ENCODE measurements at places on chromosomes 1 and 21.

- no peak for DNase-seq
Measured at GRCh38 chr1:27571439-27572018, 32.4 kb downstream of the AHDC1 start.

- DNase-seq = no peak
Measured at GRCh38 chr1:148264374-148265276, 112.5 kb upstream of the NBPF11 start.

GRCh38 chr1:89306273-89306672 is 33.6 kb upstream of the GBP5 start:
- no peak for DNase-seq

DNA sequence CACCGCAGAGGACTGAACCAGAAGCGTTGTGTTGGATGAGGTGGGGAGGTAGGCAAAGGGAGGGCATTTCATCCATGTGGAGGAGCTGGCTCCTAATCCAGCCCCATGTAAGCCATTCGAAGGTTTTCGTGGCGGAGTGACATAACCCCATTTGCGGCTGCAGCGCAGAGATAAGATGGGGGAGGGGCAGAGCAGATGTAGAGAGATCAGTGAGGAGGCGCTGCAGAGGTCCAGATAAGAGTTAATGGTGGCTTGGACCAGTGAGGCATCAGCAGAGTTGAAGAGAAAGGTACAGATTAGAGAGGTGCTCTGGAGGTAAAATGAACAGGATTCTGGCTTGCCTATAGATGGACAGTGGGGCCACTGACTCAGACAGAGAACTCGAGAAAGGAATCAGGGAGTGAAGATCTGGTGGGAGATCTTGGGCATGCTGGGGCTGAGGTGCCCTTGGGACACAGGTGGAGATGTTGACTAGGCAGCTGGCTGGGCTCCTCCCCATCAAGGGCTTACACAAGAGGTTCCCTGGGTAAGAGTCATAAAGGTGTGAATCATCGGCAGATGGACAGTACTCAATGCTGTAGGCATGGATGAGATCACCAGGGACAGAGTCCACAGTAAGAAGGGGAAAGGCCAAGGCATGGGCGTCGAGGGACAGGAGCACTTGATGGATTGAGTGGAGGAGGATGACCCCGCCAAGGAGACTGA is 7.8 kb upstream of the PTPRF start:
- no peak for DNase-seq

DNA sequence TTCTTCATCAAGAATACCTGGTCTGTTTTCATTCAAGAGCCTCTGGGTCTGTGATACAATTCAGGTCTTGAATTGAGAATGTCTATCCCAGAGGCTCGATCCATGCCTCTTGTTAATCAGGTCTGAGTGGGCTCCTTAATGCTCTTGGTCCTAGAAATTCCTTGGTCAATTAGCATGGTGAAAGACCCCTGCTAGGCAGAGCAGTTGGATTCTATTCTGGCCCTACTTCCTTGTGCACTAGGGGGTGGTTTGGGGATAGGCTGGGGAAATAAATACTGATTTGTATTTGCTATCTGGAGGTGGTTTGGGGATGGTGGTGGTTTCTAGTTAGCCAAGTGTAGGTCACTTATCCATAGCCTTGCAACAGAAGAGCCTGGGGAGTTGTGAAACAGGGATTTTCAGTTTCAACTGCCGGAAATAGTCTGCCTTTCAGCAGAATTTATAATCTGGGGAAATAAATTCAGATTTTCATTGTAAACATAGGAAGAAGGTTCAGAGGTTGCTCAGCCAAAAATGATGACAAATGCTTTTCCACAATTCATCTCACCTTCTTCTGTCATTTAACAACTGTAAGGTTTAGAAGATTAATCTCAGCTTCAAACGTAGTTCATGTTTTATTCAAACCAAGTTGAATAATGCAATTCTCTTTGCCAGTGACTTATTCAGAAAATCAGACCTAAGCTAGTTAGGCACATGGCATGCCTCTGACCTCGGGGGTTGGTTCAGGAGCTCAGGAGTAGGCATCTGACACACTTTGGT is 22.2 kb upstream of the SCAF4 start:
- no peak for DNase-seq

DNA sequence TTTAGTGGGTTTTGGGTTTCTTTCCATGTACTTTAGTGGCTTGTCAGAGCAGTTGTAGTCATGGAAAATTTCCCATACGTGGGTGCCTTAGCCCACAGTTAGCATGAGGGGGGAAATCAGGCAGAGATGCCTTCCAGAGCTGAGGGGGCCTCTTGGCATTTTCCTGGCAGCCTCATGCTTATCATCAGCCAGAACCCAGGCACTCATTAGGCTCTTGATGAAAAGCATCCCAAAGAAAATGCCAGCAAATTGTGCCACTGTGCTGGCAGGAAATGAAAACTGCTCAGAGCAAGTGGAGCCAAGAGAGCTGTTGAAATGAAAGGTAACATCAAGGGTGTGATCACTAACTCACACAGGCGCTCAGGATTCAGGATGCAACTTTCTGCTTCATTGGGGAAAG is 128.0 kb downstream of the TNNI3K start:
- no peak for DNase-seq

DNA sequence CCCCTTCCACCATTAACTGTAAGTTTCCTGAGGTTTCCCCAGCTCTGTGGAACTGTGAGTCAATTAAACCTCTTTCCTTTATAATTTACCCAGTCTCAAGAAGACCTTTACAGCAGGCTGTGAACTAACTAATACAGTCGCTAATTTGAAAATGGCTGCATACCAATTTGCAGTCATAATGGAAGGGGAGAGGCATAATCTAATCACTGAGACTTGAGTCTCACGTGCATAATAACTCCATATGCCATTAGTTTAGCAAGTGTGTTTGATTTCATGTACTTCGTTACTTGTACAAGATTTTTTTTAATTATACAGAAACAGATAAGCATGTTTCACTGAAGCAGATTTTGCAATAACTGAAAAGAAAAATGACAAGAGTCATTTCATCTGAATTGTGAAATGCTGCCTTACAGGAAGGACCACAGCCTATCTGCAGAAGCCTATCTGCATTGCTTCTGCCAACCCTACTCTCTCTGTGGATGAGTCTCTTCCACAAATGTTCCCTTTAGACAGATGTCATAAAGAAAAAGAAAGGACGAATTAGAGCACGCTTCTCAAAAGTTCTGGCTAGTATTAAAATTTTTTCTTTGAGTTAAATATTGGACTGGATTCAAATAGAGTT is 99.1 kb downstream of the PTGER3 start:
- no peak for DNase-seq

DNA sequence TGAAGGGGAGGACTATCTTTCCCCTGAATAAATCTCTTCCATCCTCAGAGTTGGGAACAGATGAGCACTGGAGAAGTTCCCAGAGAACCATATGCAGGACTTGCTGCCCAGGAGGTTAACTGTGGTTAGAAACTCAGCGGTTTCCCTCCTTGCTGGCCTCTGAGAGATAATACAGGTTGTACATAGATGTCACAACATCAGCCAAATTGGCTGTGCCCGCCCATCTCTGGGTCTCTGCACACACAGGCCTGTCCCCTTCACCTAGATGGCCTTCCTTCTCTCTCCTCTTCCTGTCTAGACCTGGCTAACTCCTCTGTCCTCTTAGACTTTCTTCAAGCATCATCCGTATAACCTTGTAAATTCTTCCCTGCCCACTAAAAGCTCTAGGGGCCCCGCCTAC is 5.7 kb downstream of the RGS5 start:
- DNase-seq = no peak

DNA sequence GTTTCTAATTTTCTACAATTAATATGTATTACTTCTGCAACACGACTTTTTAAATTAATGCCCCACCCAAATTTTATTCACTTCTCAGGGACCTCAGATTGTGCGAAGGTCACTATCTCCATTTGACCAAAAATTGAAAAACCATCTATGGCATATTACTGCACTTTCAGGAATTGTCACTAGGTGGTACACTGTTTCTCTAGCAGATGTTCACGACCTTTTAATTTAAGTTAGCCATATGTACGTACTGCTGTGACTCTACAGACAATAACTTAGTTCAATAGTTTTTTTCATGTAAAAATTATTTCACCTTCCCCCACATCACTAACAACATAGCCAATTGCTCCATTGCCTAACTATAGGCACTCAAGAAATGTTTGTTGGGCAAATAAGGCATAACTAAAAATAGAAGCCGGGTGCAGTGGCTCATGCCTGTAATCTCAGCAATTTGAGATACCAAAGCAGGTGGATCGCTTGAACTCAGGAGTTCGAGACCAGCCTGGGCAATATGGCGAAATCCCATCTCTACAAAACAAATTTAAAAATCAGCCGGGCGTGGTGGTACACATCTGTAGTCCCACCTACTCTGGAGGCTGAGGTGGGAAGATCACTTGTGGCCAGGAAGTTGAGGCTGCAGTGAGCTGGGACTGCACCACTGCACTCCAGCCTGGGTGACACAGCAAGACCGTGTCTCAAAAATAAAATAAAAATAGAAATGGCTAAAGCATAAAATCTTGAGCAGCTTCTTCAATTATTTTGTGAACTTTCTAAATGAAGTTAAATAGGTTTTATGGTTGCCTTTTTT is 75.7 kb upstream of the PKN2 start:
- DNase-seq = no peak

- no peak for DNase-seq
Measured at GRCh38 chr1:94048413-94049164, 72.4 kb downstream of the ABCA4 start.

DNA sequence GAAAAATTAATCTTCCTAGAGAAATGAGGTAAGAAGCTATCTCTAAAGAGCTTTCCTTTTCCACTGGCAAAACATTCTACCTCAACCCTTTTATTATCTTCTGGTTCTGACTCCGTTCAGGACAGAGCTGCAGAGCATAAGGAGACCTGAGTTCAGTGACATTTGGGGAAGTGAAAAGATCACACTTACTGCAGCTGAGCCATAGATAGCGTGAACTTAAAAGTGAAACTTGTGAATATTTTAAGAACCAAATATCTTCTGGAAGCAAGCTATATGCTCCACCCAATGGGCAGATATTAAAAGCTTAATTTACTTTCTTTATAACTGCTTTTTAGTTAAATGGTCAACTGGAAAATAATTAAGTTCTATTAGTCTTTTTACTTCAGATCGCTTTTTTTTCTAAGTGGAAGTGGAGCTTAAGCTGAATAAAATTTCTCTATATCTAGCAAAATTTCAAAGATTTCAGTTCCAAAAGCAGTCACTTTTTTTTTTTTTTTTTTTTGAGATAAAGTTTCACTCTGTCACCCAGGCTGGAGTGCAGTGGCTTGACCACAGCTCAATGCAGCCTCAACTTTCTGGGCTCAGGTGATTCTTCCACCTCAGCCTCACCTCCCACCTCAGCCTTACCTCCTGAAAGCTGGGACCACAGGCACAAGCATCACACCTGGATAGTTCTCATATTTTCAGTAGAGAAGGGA is 11.9 kb downstream of the PTPN22 start:
- no peak for DNase-seq

GRCh38 chr1:10617318-10617717 is 142.6 kb downstream of the PEX14 start:
- DNase-seq = no peak

GRCh38 chr1:35223084-35223630 is 30.2 kb upstream of the SFPQ start:
- DNase-seq = no peak

- DNase-seq = no peak
Measured at GRCh38 chr1:164659621-164660411, 100.8 kb downstream of the PBX1 start.

- no peak for DNase-seq
Measured at GRCh38 chr1:56137521-56138505, 441.6 kb downstream of the PLPP3 start.

- no peak for DNase-seq
Measured at GRCh38 chr1:155669233-155670162, 19.1 kb downstream of the YY1AP1 start.

DNA sequence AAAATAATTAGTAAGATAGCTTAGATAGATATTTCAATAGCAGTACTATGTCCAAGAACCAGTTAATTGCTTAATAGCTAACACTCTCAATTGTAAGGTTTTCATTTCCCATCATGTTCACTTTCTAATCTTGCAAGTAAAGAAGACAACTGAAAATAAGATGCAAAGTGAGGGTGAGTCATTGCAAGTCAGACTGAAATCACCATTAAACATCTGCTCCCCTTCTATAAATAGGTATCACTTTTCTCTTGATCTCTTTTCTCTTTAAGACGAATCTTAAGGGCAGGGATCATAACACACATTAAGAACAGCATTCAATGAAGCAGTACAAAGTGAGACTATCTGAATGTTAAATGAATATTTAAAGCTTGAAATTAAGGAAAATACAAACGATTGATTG is 40.4 kb downstream of the UBR4 start:
- DNase-seq = no peak

- no peak for DNase-seq
Measured at GRCh38 chr1:56417646-56418045, 161.7 kb downstream of the PLPP3 start.

DNA sequence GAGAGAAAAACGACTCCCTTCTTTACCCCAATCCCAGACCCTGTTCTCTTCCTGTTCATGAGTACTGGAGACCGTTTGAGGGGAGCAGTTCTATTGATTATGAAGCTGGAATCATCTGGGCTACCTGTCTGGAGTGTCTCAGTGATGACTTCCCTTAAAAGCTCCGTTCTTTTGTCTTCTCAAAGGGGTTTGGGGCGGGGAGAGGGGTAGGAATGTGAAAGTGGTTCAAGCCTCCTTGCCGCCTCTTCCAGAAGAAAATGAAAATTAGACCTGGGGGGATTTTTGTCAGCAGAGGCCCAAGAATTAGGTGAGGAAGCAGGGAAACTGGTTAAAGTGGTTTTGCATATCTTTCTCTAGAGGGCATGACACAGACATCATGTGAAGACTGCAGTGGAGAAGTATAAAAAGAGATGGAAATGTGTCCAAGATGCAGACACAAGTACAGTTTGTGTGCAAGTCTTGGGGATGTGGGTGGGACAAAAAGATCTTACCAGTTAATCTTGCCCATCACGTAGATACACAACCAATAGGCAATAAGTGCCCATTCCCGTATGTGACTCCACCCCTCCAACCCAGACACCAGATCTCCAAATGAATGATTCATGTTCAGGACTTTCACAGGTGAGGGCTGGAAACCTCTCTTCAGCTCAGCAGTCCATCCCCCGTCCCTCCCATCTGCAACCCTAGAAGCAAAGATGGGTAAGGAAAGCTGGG is 470 bp upstream of the MTMR11 start:
- DNase-seq = no peak
